ENCODE measurements at places on chromosomes 16 and 17.
A peak's percentile ranks its signal among the peaks of the same experiment; 100 is the strongest.

DNA sequence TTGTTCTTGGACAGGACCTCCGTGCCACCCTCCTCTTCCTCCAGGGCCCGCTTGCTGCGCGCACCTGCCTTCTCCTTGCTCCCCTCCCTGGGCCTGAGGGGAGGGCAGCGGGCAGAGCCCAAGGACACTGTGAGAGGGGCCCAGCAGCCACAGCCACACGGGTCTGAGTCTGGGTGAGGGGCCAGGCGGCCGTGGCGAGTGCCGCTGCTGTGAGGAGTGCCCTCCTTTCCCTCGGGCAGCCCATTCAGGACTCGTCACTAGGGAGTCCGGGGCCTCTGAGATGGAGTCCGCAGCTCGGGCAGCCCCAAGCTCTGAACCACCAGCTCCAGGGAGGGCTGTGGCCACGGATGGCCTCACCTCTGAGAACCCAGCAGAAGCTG, 5.6 kb downstream of the DUS1L start:
- DNase-seq, result no peak

GRCh38 chr17:61325382-61326073, 74.1 kb upstream of the TBX2 start:
- DNase-seq, result no peak

- DNase-seq, result no peak
These were observed 1.4 kb downstream of the HAGHL start for GRCh38 chr16:728131-728889.

DNA sequence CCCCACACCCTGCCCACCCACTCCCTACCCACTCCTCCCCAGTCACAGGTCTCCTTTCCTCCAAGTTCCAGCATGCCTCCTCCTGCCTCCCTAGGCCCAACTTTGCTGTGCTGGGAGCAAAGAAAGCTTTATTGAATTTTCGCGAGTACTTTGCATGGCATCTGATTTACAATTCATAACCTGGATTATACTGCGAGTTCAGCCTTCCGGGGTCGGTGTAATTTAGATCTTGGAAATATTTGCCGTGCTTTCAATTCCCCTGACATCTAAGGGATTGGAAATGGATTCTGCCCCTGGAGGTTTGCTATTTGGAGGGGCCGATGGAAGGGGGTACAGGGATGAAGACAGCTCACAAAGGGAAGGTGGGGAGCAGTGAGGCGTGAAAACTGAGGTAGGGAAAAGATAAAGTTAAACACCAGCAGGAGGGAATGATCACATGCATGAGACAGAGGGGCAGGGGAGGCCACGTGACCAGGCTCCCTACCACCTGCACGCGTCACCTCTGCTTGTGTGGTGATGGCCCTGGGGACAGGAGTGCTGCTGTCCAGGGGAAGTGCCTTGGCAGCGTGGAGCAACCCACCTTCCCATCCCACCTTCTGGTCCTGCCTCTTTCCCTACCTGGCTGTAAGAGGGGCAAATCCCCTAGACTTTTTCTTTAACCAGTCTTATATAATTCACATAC, 132.3 kb upstream of the RPL38 start:
- DNase-seq, result no peak

GRCh38 chr17:75036643-75037268, 10.0 kb downstream of the ATP5PD start:
- peak; percentile 67 for DNase-seq

DNA sequence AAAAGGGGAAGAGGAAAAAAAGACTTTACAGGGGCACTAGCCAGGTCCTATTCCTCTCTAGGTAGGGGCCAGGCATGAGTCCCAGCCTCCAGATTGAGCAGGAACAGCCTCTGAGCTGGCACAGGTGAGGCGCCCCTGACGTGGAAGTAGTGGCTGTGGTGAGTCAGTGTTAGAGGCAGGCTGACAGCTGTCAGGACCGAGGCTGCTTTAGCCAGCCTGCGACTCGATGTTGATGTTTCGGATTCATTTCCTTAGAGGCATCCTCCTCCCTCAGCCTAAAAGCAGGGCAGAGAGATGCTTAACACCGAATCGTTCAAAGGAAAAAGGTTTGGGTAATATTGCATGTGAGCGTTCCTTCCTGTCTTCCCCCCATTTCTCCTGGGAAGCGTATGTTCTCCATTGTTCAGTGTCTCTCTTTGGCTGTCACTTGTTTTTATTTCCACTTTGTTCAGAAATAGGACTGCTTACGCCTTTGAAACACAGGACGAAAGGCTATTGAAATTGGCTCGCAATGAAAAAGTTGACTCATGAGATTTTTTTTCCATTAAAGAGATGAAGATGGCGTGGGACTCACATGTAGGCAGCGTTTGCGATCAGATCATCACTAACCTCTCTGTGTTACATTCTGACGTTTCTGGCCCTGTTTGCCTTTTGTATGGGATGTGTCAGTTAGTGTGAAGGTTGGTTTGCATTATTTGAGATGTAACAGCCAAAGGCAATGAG, 1.3 kb downstream of the KIAA0513 start:
- peak; percentile 34 for DNase-seq

DNA sequence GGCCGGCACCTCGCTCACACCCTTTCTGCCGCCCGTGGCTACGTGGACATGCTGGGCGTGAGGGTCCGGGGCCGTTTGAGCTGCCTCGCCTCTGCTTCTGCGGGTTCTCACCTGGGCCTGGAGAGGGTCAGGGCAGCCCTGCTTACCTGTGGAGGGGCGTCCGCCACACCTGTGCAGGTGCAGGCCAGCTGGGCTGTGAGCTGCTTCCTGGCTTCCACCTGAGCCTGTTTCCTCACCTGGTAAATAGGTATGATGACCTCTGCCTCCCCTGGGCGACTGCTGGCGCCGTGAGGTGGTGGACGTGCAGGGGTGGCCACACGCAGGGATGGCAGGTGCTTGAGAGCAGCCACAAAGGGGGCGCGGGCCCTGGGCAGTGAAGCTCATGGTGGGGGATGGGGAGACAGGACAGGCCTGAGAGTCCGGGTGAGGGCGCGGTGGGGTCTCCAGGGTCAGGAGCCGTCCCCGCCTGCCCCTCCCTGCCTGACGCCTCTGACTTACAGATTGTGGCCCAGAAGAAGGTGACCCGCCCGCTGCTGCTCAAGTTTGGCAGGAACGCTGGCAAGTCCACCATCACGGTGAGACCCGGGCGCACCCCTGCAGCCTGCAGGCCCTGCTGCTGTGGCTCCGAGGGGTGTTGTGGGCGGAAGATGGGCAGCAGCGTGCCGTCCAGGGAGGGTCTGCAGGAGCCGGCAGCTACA, 7.8 kb downstream of the CPNE7 start:
- no peak for DNase-seq

GRCh38 chr17:58330997-58331814, 2.6 kb upstream of the TSPOAP1 start:
- DNase-seq, result peak; percentile 59

DNA sequence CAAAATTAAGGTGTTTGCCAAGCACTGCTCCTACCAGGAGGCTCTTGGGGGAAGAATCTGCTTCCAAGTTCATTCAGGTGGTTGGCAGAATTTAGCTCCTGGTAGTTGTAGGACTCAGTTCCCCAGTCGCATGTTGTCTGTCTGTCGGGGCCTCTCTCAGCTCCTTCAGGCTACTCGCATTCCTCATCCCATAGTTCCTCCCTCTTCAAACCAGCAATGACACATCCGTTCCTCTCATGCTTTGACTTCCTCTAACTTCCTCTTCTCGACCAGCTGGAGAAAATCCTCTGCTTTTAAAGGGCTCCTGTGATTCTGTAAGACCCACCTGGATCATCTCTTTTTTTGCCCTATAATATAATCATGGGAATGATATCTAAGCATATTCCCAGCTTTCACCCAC, 108.1 kb downstream of the PMP22 start:
- no peak for DNase-seq

GRCh38 chr17:46061435-46061834, 62.4 kb downstream of the STH start:
- no peak for DNase-seq

DNA sequence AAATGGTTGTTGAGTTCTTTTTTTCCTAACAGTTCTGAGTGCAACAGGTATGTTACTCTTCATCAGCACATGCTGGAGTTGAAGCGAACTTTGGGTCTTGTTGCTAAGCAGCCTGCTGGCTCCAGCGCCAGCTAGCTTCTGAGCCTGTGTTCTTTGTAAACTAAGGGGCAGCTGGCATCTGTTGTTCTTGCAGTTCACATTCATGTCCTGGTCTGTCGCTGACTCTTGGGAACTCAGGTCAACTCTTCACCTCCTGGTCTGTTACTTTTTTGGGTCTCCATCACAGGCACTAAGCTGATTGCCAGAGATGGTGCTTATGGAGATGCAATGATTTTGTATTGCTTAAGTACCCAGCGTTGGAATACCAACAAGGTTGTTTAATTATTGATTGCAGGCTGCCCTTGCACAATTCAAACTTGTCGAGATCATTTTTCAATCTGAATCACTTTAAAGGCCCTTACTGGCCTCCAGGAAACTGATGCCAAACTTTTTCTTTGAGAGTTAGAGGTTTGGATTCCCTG, 40.9 kb downstream of the USP10 start:
- no peak for DNase-seq

DNA sequence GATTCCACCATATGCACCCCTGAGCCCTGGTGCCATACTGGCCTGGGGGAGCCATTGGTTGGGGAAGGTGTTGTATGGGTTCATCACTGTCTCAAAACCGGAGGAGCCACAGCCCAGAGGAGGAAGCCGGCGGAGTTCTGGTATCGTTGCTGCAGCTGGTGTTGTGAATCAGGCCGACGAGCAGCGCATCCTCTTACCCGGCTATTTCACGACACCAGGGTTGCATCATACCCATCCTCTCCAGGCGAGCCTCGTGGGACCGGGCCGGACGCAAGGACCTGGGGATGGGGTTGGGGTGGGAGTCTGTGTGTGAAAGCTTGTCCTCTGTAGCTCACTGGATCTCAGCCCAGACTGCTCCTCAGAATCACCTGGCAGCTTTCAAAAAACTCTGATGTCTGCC, 6.6 kb upstream of the SLC12A3 start:
- no peak for DNase-seq

DNA sequence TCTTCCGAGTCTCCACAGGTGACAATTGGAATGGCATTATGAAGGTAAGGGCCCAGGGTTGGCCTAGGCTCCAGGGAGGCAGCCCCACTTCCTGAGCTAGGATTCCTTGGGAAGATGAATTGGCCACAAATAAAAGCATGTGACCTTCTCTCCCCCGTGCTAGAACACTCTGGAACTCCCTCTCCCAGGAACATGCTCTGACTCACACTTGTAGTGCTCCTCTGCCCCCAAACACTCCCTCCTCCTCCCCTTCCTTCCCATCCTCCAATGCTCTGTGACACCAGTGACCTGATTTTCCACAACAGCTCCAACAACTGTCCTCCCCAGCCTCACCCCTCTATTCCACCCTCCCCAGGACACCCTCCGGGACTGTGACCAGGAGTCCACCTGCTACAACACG, 16.4 kb upstream of the ABCC3 start:
- DNase-seq, result no peak

- DNase-seq, result no peak
These were observed 1.3 kb downstream of the MKS1 start for GRCh38 chr17:58217766-58218165.

DNA sequence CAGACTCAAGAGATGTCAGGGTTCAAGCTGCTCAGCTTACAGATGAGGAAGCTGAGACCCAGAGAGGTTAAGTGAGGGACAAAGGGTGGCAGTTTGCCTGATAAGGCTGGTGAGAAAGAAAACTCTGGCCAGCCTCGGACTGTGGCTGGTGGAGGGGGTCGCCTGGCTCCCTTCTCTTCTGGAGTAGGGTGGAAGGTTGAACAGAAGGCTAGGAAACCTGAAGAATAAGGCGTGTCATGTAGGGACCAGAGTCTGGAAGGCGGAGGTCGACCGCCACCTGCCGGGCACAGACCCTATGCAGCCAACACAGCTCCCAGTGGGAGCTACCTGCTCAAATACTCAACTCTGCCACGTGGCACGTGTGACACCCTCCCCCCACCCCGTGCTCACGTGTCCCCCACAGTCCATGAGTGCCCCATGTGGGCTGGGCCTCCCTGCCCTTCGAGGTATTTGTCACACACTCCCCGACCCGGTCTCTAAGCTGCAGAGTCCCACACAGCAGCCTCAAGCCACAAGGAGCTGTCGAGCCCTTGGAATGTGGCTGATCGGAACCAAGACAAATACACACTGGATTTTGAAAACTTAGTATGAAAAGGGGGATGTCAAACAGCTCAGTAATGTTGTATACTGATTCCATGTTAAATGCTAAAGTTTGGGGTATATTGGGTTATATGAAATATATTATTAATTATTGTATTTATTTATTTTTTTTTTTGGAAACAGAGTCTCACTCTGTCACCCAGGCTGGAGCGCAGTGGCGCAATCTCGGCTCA, 11.8 kb downstream of the HID1 start:
- no peak for DNase-seq

DNA sequence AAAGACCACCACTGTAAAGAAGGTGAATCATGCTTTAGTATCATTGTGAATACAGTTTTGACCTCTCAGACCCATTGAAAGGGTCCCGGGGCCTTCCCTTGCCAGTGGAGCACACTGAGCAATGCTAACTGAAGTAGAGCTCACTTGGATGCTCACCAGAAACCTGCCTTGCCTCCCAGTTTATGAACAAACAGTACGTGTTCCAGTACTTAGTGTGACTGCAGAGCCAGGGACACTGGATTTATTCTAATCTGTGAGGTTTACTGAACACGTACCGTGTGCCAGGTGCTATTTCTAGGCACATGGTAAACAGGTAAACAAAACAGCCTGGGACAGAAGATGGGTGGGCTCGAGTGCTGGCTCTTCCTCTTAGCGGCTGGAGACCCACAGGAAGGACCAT, 79.6 kb downstream of the FOXL1 start:
- DNase-seq, result no peak

DNA sequence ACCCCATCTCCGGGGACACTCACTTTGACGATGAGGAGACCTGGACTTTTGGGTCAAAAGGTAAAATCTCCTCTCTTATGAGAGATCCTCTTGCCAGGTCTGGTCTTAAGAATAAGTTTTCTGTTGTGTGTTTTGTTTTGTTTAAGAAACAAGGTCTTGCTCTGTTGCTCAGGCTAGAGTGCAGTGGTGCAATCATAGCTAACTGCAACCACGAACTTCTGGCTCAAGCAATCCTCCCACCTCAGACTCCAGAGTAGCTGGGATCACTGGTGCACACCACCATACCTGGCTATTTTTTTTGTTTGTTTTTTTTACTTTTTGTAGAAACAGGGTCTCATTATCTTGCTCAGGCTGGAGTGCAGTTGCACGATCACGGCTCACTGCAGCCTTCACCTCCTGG, 4.1 kb downstream of the MMP25 start:
- no peak for DNase-seq

DNA sequence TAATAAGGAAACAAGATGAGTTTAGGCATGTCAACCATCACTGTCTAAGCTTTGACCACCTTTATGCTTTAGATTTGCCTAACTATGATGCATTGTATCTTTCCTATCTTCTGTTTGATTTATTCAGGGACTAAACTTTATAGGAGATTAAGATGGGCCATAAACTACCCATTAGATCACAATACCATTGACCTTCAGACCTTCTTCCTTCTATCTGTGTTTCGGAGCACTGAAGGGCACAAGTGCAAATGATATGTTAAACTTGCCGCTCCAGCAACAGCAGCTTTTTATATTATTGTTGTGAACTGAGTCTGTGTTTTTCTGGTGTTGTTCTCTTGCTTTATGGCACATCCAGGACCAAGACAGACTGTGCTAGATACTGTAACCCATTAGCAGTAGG, 16.6 kb upstream of the ALDH3A2 start:
- DNase-seq, result no peak

Measured in stimulated activated CD8-positive, alpha-beta memory T cell treated with anti-CD3 and anti-CD28 coated beads, Interleukin-15, amount 100 ng/mL, for 1 hour (primary cell).